ENCODE measurements at places on chromosomes 4 and X.

- no peak for DNase-seq
Measured at GRCh38 chr4:159227378-159227777, 124.5 kb downstream of the RAPGEF2 start.

DNA sequence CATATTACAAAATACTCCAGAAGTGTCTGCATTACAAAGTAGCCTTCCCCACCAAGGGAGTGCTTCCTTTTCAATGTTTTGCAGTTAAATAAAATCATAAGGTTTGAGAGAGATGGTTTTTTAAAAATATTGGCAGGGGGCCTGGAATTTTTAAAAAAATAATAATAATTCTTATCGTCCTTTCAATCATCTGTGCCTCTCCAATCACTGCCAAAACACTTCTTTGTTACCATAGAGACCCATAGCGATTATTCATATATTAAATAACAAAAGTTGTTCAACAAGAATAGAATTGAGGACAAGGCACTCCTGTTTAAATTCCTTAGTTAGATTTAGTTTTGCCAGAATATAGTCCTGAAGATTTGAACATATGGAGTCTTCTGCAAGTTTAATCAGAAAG is 203.1 kb downstream of the FAT4 start:
- no peak for DNase-seq

- no peak for DNase-seq
Measured at GRCh38 chr4:157095716-157096115, 19.8 kb downstream of the GLRB start.

DNA sequence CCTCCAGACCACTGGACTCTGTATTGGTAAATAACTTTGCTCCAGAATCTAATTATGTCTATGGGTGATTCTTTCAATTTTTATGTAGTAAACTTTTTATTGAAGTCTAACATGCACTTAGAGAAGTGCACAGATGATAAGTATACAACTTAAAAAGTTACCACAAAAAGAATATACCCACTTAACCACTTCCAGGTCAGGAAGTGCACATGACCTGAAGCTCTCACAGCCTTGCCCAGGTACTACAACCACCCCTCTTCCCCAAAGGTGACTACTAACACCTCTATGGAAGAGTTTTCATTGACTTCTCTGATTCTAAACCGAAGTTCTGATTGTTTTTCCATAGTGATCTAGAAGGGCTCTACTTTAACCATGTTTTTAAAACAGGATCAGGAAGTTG is 43.6 kb upstream of the SPRY1 start:
- no peak for DNase-seq

- DNase-seq, result no peak
Measured at GRCh38 chr4:20422398-20422797, 170.7 kb downstream of the SLIT2 start.

GRCh38 chrX:7233580-7234406 is 85.8 kb upstream of the PUDP start:
- no peak for DNase-seq

- DNase-seq, result no peak
Measured at GRCh38 chrX:41300758-41301437, 33.1 kb upstream of the DDX3X start.

- no peak for DNase-seq
Measured at GRCh38 chr4:39710098-39710896, 12.4 kb downstream of the UBE2K start.

GRCh38 chr4:6750286-6751221 is 32.0 kb upstream of the KIAA0232 start:
- DNase-seq, result no peak

GRCh38 chr4:138414202-138414601 is 172.1 kb upstream of the SLC7A11 start:
- no peak for DNase-seq

GRCh38 chr4:8070736-8071718 is 87.6 kb downstream of the ABLIM2 start:
- DNase-seq, result no peak

GRCh38 chrX:78387364-78387763 is 60.0 kb upstream of the CYSLTR1 start:
- no peak for DNase-seq

GRCh38 chr4:111393781-111394180 is 751.5 kb upstream of the FAM241A start:
- DNase-seq, result no peak

DNA sequence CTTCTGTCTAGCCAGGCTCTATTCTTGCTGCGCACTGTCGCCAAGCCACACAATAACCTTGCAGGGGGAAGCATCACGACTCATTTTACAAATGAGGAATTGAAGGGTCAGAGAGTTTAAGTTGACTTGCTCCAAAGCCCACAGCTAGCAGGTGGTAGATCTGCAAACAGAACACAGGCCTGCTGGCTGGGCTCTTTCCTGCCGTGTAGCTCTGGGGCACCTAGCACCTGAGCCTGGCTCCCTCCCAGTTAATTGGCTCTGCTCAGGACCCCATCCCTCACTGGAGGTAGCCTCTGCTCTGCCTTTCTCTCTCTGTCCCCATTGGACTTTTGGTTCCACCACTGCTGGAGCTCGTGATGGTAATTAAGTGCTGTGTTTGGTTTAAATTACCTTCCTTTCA is 98.5 kb downstream of the NSUN7 start:
- DNase-seq, result no peak

DNA sequence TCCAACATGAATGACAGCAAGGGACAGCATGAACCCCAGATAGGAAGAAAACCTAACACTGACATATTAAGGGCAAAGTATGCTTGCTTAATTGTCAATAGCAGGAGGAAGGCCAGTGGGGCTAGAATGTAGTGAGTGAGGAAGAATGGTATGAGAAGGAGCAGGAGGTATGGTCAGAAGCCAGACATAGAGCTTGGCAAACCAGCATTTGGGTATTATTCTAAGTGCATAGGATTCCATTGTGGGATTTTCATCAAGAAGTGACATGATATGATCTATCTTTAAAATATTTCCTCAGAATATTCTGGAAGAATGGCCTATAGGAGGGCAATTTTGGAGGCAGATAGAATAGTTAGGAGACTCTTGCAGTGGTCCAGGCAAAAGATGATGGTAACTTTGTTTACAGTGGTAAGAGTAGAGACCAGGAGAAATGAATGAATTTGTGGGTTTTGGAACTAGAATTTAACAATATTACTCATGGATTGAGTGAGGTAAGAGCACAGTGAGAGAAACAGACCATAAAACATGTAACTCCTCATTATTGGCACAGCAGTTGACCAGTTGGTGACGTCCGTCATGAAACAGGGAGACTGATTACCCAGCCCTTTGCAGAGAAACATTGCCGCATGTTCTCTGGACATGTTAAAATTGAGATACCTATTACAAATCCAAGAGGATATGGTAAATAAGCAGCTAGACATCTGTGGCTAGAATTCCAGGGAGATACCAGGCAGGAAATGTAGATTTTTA is 246.5 kb upstream of the HS3ST1 start:
- no peak for DNase-seq

GRCh38 chrX:54776987-54777672 is 20.9 kb downstream of the ITIH6 start:
- no peak for DNase-seq

DNA sequence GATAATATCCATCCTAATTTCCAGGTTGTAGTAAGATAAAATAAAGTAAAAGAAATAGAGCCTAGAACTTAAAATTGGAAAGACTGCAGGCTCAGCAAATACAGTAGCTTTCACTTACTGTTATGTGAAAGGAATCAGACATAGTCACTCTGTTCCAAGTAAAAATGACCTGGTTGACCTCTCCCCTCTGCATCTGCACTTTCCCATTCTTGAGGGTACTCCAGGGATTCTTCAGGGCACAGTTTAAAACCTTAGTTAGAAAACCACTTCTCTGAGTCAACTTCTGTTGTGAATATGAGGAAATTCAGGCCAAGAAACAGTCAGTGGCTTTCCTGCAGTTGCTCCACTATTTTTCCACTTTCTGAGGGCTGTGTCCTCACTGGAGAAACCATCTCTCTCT is 42.9 kb downstream of the FRAS1 start:
- no peak for DNase-seq

DNA sequence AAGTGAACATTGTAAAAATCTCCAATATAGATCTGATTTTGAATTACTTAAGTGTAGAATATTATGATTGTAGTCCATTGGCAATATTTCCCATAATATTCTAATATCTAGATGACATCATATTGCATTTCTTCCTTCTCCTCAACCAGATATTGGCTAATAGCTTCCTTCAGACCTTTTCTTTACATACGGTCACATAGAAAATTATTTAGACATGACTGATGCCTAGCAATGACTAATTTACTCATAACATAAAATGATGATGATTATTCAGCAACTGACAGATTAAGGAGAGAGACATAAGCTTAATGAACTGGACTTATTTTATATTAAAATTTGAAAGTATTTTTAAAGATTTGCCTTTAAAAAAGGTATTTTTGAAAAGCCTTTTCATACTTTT is 1287.6 kb downstream of the STIM2 start:
- DNase-seq, result no peak

- no peak for DNase-seq
Measured at GRCh38 chr4:14977830-14978229, 24.5 kb upstream of the CPEB2 start.

- no peak for DNase-seq
Measured at GRCh38 chr4:77859256-77859655, 3.4 kb upstream of the MRPL1 start.

- DNase-seq, result no peak
Measured at GRCh38 chr4:150316332-150317205, 238.3 kb downstream of the DCLK2 start.

DNA sequence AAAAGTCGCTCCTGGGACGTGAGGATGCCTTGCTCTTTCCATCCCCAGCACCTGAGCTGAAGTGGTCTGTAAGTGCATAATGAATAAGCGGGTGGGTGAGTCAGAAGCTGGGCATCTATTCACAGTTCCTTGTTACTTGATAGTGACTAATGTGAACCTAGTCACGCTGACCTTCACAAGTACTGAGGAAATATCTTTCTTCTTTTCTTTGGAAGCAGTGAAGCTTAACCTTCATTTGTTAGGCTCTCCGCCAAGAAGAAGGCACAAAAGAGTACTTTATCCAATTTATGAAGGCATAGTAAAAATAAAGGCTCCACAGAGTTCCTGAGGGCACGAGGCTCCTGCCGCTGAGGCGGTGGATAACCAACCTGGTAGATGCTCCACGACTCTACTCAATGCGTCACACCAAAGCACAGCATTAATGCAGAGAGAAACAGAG is 475.7 kb upstream of the SLIT2 start:
- DNase-seq, result no peak

GRCh38 chrX:41084044-41084892 is 977 bp upstream of the USP9X start:
- peak; percentile 100 for DNase-seq

DNA sequence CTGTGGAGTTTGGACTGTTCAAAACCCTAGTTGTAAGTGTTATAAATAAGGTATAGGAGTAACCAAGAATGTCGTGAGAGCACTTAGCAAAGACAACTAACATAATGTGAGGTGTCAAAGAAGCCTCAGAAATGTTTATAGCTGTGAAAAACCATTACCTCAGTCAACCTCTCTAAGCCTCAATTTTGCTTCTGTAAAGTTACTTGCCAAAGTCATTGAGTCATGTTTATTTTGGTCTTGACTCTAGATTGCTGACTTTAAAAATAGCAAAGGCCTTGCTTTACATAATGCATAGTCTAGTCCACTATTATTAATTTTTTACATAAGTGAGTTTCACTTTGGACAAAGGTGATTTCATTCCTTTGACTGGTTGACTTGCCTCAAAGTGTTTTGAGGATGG is 257.6 kb upstream of the CXXC4 start:
- DNase-seq, result no peak

- no peak for DNase-seq
Measured at GRCh38 chr4:6468376-6468775, 4.0 kb downstream of the PPP2R2C start.

DNA sequence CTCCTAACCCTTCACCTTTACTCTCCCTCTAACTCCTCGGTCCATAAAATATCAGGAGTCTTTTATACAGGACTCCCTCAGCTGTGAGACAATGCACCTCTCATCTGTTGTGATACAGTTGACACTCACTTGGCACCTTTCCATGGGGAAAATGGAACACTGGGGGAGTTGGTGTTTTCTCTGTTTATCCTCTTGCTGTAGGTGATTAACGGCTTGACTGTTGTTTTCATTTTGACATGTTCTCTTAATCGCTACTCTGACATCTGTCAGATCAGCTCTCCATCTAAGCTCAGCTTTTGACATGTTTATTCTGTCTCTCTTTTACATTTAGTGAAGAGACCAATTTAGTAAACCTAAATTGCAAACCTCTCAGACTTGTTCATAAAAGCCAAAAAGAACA is 604.8 kb downstream of the TRAM1L1 start:
- no peak for DNase-seq

DNA sequence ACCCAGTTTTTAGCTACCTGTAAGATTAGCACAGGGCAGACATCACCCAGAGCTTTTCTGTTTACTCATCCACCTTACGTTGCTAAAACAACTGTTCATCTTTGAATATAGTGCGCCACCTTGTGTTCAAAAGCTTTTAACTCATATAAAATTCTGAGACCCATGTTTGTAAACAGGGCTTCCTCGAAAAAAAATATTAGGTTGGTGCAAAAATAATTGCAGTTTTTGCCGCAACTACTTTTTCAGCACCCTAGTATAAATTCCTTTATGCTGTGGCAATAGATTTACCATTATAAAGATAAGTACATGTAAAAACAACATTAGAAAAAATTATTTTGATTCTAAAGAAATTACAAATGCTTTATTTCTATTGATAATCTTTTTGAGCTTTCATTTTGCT is 147.9 kb downstream of the LRBA start:
- DNase-seq, result no peak

DNA sequence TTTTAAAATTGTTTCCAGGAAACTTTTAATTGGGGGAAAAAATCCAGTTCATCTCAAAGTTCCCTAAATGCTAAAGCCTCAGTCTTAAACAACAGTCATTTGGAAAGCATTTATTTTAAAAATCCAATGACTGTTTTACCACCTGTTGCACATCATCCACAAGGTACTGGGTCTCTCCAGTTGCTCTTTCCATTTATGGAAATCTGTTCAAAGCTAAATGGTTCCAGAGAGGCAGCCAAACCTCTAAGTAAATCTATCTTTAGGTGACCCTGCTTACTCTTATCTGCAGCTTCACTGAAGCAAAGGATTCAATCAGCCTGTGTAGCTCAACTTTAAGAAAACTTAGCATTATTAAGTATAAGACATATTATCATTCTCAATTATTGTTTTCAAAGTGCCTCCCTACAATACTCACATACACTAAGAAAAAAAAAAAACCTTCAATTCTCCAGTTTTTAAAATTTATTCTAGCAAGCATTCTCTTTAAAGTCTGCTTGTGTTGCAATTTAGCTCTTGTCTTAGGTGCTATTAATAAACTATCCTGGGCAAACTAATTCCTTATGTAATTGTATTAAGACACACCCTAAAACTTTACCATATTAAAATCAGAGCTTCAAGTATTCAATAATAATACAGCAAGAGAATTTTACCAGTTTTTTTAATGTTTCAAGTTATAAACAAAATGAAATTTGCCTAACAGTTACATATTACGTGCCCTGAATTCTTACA is 60.6 kb downstream of the NOCT start:
- no peak for DNase-seq

Data from omental fat pad (tissue), 4 donors.